ENCODE measurements at places on chromosomes 11 and 22.

DNA sequence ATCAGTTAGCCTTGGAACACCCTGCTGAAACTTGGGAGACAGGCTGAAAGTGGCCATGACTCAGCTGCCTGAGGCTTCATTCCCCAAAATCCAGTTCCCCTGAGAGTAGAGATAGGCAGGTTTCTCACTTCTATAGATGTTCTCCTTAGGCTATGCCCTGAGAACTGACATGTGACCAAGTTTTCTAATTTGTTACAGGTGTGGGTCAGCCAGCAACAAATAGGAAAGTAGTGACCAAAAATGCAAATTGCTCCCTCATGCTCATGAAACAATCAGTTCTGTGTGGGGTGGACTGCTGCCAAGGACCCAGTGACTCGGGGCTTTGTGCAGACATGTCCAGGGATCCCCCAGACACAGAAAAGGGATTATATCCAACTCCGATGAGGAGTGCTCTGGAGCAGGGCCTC is 7.3 kb upstream of the CCDC15 start:
- DNase-seq: no peak

GRCh38 chr11:123111465-123111864 is 49.5 kb upstream of the HSPA8 start:
- DNase-seq: no peak

GRCh38 chr11:45657496-45658260 is 7.7 kb downstream of the CHST1 start:
- no peak for DNase-seq

GRCh38 chr22:38080850-38081635 is 2.9 kb downstream of the SLC16A8 start:
- no peak for DNase-seq

GRCh38 chr11:74022546-74022945 is 13.7 kb upstream of the UCP3 start:
- DNase-seq: no peak

DNA sequence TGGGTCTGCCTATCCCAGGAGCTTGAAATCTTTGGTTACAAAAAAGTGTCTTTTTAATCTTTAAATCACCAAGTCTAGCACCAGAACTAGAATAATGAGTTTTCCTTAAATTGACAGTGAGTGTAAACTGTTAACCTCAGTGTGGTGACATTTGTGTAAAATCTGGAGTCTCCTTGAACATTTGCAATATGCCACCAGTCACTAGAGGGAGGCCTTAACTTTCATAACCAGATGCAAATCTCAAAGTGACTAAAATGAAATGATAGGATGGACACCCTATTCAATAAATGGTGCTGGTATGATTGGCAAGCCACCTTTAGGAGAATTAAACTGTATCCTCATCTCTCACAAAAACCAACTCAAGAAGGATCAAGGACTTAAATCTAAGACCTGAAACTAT is 8.3 kb upstream of the SCGB1D2 start:
- no peak for DNase-seq

GRCh38 chr11:46686886-46687795 is 13.3 kb downstream of the ARHGAP1 start:
- no peak for DNase-seq

DNA sequence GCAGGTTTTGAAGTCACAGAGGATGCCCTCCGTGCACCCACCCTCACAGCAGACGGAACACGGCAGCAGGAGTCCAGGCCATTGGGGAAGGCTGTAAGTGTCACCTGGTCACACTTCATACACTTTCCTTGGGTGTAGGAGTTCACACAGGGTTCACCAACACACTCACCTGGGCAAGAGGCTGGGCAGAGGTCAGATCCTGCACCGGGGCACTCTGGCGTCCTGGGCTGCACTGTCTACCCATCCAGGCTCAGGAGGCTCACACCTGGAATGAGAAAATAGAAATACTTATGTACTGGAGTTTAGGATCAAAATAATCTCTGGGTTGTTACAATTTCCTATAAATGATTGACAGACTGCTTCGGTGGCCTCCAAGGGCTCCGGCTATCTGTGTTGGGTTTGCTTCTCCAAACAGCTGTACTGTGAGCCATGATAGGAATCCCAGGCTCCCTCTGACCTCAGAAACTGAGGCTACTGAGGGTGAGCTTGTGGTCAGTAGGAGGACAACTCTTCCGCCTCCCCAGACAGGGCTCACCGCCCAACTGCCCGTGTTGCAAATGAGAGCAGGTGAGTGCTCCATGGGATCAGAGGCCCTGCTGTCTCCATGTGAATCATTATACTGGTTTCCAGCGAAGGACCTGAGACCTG is 20.1 kb upstream of the CARS1 start:
- DNase-seq: no peak

- no peak for DNase-seq
These were observed 84.1 kb downstream of the NXPE2 start for GRCh38 chr11:114762408-114762807.

- no peak for DNase-seq
These were observed 31.9 kb downstream of the OTOG start for GRCh38 chr11:17578958-17579357.

- no peak for DNase-seq
These were observed 1119.1 kb upstream of the TENM4 start for GRCh38 chr11:80559942-80560341.

DNA sequence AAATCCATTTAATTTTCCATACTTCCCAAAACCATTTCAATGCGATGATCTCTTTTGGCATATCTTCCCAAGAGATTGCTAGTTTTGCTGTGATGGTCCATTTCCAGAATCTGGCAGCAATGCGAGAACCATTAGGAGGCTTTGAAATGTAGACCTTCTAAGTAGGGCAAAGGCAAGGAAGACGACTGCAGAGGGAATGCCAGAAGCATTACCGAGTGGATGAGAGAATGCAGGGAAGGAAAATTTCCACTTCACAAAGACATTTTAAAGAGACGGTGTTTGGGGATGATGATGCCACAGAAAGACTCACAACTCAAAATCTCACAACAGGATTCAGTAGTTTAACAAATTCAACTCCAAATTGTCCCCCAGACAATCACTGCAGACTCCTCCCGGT is 471 bp upstream of the CEP126 start:
- no peak for DNase-seq

GRCh38 chr11:70851907-70852306 is 400.5 kb downstream of the SHANK2 start:
- no peak for DNase-seq

DNA sequence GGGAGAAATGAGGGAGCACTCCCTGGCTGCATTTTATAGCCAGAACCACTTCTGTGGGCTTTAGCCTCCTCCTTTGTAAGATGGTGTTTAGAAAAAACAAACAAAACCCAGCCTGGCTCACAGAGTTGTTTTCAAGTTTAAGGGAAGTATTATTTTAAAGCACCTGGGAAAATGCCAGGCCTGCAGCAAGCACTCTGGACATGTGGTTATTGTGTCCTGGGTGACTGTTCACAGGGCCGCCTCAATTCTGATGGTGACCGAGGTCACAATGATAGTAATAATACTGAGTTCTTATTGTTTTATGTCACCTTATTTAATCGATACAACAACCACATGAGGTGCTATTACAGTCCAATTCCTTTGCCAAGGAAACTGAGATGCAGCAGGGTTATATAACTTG is 20.7 kb upstream of the SLC22A12 start:
- DNase-seq: no peak

GRCh38 chr11:48002561-48002960 is 22.2 kb downstream of the PTPRJ start:
- no peak for DNase-seq

DNA sequence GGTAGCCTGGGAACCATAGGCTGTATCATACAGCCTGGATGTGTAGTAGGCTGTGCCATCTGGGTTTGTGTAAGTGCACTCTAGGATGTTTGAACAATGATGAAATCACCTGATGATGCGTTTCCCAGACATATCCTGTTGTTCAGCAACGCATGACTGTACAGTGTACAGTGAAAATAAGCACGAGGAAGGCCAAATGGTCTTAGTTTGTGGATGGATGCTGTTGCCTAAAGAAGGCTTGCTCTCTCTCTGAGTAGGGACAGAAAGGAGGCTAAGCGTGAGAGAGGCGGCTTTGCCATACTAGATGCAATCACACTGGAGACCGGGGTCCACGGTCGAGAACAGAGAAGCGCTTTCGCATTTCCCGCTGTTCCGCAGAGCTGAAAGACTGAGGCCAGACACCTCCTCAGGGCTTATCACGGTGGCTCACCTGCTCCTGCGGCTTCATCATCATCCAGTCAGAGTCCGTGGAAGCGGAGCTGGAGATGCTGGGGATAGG is 27.6 kb upstream of the APLP2 start:
- DNase-seq: no peak

GRCh38 chr22:49946612-49947295 is 13.8 kb upstream of the PIM3 start:
- no peak for DNase-seq

GRCh38 chr11:26960281-26960680 is 33.6 kb upstream of the FIBIN start:
- no peak for DNase-seq

- DNase-seq: no peak
These were observed 63.7 kb downstream of the CYTH4 start for GRCh38 chr22:37345863-37346504.

GRCh38 chr11:105110688-105111030 is 28.9 kb downstream of the CARD18 start:
- no peak for DNase-seq

DNA sequence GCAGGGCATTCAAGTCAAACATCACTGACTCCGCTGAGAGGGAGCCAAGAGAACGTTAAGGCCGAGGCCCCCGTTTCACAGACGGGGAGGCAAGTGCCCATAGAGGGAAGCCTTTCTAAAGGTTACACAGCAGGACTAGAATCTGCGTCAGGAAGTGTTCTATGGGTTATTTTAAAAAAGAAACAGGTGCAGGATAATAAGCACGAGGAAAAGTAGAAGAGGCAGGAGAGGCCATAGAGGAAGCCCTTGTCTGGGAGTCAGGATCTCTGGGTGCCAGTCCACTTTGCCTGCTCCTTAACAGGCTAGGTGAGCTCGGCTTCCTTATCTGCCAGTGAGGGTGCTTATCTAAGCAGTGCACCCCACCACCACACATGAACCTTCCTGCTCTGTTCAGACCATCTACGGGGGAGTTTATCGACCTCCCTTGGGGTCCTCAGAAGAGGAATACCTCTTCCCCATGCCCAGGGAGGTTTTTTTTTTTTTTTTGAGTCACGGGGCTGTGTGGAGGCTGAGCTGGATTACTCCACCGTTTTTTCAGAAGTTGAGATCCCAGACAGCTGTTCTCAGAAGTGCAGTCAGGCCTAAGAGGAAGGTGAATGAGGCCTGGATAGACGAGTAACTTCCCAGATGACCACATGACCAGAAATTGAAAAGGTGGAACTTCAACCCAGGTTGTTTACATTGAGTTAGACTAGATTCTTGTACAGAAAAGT is 1.2 kb upstream of the FCHSD2 start:
- DNase-seq: no peak

- no peak for DNase-seq
These were observed 44.8 kb downstream of the ADAMTS8 start for GRCh38 chr11:130383344-130384211.

DNA sequence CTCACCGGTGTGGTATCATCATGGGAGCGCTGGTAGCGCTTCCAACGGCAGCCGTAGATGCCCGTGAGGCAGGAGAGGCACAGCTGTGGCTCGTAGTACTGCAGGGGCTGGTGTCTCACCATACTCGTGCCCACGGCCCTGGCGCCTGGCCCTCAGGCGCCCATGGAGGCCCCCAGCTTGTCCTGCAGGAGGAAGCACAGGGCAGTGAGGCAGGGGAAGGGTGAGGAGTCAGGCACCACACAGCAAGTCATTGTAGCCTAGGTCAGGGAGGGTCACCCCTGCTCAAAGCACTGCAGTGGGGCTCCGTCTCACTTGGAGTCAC is 44.6 kb upstream of the KLHL35 start:
- DNase-seq: no peak

DNA sequence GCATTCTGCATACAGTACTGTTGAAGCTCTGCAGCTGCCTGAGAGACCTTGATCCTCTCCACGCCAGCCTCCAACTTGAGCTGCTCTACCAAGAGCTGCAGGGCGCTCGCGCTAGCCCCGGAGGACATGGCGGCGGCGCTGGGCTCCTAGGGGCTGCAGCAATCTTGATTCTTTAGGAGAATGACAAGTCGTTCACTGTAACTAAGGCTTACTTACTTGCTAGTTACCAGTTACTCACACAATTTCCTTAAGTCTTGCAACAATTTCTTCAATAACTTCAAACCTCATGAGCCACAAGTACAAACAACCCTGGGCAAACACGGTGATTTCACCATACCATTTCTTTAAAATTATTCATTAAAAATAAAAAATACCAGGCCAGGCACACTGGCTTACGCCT is 21.9 kb downstream of the SBF2 start:
- no peak for DNase-seq

DNA sequence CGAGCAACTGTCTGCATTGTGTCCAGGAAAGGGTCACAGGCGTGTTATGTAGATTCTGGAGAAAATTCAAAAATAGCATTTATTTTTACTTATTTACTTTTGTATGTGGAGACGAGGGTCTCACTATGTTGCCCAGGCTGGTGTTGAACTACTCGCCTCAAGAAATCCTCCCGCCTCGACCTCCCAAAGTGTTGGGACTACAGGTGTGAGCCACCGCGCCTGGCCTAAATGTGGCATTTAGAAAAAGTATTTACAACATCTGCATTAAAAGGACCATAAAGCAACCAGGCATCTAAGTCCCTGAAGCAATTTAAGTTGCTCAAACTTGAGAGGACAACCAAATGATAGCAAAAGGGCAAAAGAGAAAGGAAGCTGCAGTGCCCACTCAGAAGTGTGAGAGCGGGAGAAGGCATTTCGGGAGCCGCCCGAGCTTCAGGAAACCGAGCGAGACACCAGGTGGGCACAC is 595 bp downstream of the TRIM66 start:
- no peak for DNase-seq

DNA sequence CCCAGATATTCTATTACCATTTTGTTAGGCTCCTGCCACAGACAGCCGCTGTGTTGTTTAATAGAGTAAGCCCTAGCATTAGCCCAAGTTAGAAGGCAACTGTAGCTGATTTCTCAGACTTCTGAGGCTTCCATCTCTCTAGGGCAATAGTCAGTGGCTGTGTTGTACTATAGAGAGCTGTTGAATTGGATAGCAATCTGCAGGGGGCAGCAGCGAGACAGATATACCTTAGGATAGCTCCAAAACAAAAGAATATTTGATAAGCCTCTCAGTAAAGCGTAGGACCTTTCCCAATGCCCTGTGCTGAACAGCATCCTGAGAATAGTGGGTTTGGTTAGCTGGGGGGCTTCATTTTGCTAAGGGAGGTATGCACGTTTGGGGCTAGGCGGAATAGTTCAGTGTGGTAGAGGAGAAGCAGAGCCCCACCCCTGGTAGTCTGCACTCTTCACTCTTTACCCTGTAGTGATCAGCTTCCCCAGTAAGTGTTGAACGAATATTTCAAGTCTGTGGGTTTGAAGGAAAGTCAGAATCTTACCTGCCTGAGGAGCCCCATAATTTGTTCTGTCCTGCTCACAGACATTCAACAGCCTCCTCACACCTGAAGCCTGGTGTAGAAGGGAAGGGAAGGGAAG is 515.1 kb downstream of the INSC start:
- no peak for DNase-seq

DNA sequence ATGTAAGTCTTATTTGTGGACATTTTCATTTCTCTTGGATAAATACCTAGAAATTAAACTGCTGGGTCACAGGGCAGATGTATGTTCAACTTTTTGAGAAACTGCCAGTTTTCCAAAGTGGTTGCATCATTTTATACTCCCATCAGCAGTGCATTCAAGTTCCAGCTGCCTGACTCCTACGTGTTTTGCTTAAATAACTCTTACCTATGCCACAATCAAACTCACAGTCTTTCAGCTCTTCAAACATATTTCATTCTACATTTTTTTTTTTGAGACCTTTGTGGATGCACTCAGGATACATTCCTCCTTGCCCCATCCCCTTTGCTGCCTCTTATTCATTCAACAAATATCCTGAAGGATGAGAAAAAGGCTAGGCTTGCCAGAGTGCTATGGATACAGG is 9.2 kb downstream of the TCF20 start:
- DNase-seq: no peak
